ENCODE measurements at places on chromosomes 2 and 18.

GRCh38 chr2:186399082-186399644, 86.9 kb upstream of the ZC3H15 start:
- DNase-seq = no peak

DNA sequence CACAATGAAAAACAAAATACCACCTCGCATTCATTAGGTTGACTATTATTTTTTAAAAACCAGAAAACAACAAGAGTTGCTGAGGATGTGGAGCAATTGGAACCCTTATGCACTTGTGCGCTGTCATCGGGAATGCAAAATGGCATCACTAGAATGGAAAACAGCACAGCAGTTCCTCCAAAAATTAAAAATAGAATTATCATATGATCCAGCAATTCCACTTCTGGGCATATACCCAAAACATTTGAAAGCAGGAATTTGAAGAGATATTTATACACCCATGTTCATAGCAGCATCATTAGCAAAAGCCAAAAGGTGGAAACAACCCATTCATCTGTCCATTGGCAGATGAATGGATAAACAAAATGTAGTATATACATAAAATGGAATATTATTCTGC, 11.9 kb upstream of the NMUR1 start:
- DNase-seq = no peak

DNA sequence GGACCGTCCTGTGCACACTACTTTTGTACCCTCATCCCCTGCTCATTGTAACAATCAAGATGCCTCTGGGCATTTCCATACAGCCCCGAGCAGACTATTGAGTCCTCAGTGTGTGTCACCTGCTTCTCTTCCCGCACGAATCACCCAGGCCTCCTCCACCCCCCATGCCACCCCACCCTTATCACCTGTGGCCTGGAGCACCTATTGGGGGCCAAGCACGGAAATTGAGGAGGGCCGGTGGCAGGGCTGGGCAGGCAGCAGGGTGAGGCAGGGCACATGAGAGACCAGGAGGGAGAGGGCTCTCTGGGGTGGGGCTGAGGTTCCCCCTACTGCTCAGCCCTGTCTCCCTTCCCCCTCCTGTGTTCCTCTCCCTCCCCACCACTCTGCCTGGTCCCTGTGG, 4.3 kb upstream of the NIFK start:
- DNase-seq = no peak

DNA sequence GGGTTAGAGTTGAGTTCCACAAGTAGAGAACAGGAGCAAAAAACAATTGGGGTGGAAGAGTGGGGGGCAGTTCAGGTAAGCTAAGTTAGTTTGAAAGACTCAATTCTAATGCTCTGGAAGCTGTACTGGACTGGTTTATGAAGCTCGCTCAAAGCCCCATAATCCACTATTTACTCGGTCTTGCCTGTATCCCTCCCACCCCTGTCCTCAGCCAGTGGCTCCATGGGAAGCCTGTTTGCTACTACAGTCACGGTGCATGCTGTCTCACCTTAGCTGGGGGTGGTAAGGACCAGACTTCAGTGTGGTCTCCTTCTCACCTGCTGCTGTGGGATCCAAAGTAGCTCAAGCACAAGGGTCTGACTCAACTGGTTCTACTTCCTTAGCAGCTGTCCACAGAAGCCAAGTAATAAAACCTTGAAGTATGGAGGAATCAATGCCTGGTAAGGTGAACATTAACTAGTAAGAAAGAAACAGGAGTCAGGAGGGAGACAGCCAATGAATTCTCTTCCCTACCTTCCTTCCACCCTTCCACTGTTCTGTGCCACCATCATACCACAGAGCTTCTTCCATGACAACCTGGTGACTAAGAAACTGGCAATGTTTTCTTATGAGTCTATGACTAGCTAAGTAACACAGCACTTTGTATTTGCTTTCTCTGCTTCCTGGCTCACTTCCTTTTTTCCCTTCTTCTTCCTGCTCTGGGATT, 230.8 kb downstream of the SRBD1 start:
- no peak for DNase-seq

GRCh38 chr2:44947028-44947375, 5.5 kb downstream of the SIX3 start:
- DNase-seq = no peak

DNA sequence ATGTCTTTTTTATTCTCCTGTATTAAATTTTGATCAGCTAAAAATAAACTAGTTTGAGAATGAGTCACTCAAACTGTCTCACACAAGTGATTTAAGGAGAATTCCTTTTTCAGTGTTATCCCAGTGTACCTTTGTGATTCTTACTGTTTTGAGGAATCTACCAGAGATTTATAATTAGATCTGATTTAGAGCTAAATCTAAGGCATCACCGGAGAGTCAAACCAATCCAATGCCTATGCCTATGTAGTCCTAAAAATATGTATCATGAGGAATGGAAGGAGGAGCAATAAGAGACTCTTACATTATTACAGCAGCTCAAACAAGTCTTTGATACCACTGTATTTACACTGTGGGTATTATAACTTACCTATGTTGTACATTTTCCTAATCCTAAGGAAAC, 63.4 kb upstream of the CYP20A1 start:
- DNase-seq = no peak
